ENCODE measurements at places on chromosomes 3 and 15.
A peak's percentile ranks its signal among the peaks of the same experiment; 100 is the strongest.

DNA sequence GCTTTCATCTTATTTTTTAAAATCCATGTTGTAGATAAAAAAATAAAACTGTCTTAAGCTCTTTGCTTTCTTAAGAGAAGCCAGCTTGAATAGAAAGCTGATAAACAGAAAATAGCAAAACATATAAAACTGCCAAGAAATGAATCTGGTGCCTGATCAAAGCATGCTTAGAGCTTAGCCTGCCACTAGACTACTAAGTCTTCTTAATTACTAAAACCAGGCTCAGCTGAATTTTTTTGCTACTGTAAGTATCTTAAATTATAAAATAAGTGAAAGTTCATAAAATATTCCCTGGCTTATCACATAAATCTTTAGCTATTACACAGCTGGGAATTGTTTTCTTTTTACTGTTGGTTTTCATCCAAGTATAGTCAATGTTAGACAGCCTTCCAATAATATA is 803.9 kb downstream of the DIPK2A start:
- no peaks in the 10 kb centered on the region for H3K27me3 ChIP-seq
- H3K4me3 ChIP-seq = no peak overlapping the region
- no peaks in the 10 kb centered on the region for H3K4me1 ChIP-seq

DNA sequence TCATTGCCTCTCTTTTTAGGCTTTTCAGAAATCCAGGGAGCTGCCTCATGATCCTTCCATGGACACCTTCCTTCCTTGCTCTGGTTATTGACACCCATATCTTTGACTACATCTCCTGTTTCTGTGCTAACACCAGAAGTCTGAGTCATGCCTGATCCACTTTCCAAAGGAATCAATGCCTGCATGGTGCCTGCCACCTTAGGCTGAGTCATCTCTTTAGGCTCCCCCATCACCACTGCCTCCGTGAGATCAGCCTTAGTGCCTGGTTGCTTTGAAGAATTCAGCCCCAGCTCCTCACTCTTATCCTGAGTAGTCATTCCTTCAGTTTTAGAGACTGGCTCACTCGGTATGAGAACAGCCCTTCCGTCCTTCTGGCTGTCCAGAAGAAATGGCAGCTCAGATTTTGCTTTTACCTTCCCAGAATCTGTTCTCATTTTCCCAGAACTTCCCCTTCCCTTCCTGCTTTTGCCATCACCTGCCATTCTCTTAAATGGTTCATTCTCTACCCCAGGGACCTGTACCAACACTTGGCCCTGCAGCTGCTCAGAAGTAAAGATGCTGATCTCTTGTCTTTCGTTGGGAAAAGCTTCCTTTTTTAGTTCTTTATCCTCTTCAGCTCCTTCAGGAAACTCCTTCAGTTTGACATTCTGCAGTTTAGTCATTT is 105.3 kb downstream of the MAP4 start:
- peak overlapping the region; percentile 63 for H3K27ac ChIP-seq
- peaks cover 19% of the 10 kb centered on the region for H3K4me1 ChIP-seq
- H3K27me3 ChIP-seq = no peaks in the 10 kb centered on the region
- peaks cover 46% of the 10 kb centered on the region for H3K36me3 ChIP-seq

- H3K4me3 ChIP-seq = no peak overlapping the region
- H3K27ac ChIP-seq = peak overlapping the region; percentile 64
- no peaks in the 10 kb centered on the region for H3K27me3 ChIP-seq
- peaks cover 55% of the 10 kb centered on the region for H3K4me1 ChIP-seq
These were observed 72.8 kb downstream of the SENP2 start for GRCh38 chr3:185658943-185659342.

DNA sequence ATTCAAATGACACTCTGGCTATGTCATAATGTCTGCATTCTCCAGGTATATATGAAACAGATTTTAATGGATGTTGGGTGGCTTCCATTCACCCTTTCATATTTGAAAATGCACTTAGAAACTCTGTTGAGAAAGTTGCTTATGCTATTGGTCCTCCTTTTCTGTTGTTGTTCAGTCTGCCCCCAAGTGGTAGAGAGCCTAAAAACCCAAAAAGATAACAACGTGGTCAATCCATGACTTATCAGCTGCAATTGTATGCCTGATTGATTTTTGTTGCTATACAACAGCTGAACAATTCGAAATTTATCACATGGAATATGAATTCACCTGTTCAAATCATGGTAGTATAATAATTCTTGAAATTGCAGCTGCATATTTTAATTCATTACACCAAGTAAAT is 279.8 kb downstream of the ROBO2 start:
- H3K27me3 ChIP-seq = no peaks in the 10 kb centered on the region
- H3K4me3 ChIP-seq = no peak overlapping the region
- DNase-seq = peak; percentile 33
- H3K36me3 ChIP-seq = no peaks in the 10 kb centered on the region
- no peak overlapping the region for H3K27ac ChIP-seq
- peaks cover 11% of the 10 kb centered on the region for H3K4me1 ChIP-seq
